ENCODE measurements at places on chromosomes 7 and 10. TPM values are rescaled to one million over a fixed set of nuclear protein-coding genes. Genes with fewer than 3 reads are reported as not detected.

DNA sequence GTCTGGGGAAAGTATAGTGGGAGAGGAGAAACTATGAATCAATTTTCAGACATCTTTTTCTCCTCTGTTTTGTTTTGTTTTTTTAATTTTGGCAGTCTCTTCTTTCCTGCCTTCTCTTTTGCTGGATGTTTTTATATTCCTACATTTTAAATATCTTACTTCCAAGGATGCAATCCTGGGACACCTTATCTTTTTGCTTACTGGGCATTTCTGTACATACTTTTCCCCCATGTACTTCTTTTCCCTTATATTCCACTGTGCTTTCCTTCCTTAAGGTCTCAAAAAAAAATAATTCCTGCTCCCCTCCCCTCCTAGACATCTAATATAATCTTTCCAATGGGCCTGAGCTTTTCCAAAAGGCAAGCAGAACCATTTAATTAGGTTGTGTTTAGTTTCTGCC is 701.1 kb downstream of the NRG3 start:
- no peak for DNase-seq

DNA sequence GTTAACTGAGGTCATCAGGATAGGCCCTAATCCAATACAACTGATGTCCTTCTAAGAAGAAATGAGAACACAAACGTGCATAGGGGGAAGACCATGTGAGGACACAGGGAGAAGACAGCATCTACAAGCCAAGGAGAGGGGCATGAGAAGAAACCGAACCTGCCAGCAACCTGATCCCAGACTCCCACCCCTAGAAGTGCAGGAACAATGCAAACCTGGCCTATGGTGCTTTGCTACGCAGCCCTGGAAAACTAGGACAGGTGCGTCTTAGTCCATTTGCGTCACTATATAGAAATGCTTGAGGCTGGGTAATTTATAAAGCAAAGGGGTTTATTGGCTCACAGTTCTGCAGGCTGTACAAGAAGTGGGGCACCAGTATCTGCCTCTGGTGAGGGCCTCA is 322.6 kb upstream of the ZNF32 start:
- no peak for DNase-seq

GRCh38 chr7:157358041-157358752 is 21.4 kb downstream of the DNAJB6 start:
- DNase-seq: no peak

DNA sequence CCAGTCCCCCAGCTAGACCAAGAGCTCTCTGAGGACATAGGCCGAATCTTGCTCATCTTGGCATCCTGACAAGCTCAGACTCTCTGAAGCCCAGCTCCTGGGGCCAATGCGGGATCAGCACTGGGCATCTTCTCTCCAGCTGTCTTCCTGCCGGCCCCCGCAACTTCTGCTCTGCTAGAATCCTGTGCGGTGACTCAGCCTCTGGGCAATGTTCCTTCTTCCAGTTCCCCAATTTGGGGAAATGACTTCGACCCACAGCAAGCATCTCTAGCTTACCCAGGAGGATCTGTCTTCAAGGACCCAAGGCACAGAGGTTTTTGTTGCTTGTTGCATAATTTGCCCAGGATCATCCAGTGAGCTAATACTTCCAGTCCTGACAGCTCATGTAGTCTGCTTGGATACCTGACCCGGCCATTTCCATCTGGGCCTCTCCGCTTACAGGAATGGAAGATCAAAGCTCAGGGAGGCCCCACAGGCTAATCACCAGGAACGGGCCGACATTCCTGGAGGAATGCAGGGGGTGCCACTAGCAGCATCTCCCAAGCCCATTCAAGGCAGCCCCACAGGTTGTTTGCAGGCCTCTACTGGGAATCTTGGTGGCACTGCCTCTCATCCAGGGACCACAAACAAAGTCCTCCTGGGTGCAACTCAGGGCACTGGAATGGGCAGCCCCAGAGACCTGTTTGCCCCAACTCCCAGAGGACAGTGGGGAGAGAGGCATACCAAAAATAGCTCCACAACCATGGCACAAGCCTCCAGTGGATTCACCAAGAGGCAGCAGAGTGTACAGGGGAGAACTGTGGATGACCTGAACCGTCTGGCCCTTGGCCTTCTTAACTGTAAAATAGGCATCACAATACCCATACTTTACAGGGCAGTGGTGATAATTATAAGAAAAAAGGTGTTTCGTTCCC is 151.9 kb downstream of the NEURL1 start:
- peak; percentile 27 for DNase-seq

DNA sequence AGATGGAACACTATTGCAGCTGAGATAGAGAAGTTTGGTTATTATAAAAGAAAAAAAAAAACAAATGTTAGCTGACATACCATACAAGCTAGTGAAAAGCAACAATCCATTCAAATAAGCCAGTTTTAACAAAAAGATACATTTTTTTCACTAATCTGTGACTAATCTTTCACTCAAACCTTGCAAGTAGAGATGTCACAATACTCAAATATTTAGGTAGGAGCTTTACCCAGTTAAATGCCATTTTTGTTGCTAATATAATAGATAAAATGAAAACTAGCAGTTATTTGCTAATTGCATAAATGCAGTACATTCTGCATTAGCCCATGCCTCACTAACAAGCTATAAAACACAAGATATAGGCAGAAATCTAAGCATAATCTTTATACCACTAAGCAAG is 123.6 kb downstream of the BTAF1 start:
- DNase-seq: no peak

- peak; percentile 94 for DNase-seq
These were observed 1.2 kb downstream of the VCL start for GRCh38 chr10:73998929-73999691.

DNA sequence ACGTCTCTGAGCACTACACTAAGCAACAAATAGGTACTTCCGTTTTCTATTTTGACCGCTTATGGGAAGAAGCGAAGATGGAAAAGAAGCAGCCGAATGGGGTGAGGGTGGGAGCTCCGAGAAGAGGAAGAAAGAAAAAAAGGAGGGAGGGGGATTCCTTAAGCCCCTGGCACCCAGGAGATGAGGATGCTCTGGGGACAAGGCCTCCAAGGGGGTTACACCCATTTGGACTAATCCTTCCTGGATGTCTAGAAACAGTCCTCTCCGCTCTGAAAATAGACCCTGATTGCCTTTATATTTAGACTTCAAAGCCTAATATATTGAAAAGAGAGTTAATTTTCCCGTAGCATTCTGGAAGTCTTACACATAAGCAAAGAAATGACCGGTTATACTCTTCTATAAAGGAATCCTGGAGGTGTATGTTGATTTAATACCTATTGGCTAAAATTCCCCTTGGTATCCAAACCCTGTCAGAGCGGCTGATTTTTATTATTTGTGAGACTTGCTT is 676 bp upstream of the HTR7 start:
- DNase-seq: no peak

FAM241B gene
- total RNA-seq: not detected

DNA sequence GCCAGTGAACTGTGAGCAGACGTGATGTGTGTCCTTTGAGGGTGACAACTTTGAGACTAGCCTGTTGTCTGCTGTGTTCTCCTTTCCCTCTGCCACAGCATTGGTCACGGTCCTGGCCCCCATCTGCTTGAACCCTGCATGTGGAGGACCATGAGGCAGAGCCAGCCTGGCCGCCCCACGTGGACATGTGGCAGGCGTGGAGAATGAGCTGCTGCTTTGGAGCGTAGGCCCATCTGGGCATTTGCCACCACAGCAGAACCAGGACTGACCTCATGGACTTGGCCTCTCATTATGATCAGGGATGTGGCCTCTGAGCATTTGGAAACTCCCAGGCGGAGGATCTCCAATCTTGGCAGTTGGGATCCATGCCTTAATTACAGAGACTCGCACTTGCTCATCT is 448.5 kb downstream of the TCERG1L start:
- no peak for DNase-seq

DNA sequence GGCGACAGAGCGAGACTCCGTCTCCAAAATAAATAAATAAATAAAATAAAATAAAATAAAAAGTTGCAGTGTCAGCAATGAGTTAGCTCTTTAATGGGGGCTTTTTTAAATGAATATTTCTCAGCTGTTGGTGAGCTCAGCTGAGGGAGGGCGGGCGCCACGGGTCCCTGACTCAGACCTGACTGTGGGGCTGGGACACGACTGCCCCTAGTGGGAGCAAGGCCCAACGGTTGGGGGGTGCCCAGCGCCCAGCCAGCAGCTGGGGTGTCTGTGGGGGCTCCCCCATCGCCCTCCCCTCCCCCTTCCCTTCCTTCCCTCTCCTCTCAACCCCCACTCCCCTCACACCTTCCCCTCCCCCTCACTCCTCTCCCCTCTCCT is 46.6 kb downstream of the PWWP2B start:
- no peak for DNase-seq

GRCh38 chr7:25124465-25125136 is 459 bp downstream of the CYCS start:
- peak; percentile 41 for DNase-seq

ZCCHC24 gene
- total RNA-seq: 10.4 TPM

- no peak for DNase-seq
These were observed 473 bp upstream of the CCDC201 start for GRCh38 chr7:45873355-45873754.

- DNase-seq: no peak
These were observed 24.3 kb upstream of the PDE1C start for GRCh38 chr7:32094516-32094915.

DNA sequence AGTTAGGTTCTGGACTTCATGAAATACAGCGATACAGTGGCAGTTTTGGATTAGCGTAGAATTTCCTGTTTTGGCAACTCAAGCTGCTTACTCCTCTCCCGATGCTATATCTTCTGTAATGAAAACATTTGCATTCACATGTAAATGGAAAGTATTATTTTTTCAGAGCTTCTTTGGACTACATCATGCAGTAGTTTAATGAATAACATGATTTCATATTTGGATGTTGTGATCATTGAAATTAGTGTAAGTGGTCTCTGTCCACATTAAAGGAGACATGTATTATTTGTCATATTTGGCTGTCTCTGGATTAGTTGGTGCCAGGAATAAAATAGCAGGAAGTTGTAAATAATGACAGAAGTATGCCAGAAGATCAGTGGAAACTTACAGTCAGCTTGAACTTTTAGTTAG is 331.6 kb downstream of the GFRA1 start:
- no peak for DNase-seq

ZNF804B gene
- not detected for total RNA-seq

GRCh38 chr10:59803714-59804113 is 50.5 kb upstream of the MRLN start:
- DNase-seq: no peak

DNA sequence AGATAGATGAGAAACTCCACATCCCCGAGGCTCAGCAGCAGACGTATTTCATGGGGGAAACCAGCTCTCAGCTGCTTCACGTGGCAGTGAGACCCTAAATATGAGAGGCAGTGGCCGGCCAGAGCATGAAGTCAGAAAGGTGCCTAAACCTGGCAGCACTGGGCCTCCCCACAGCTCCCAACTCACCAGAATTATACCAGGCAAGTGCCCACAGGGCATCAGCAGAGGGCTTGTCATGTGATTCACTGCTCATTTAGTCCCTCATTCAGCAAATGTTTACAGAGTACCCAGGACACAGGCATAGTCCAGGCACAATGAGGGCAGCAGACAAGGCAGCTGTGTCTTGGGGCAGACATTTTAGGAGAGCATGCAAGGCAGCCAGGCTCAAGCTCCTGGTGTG is 212.6 kb downstream of the PTPRN2 start:
- no peak for DNase-seq

DNA sequence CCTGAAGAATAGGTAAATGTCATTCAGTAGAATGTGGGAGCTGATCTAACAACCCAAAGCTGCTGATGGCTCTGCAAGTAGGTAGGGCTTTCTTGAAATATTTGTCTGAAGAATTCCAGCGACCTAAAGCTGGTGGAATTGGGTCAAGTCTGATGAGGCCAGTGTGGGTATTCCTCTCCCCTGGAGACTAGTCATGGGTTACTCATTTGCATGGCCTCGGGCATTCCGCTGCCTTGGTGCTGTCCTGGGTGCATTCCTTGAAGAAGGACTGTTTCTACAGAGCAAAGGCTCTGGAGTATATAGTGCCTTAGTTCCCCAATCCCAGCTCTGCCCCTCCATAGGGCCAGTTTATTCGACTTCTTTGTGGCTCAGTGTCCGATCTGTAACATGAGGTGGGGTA is 19.2 kb downstream of the PDK4 start:
- DNase-seq: no peak
